H9 (cell line): ENCODE measurements at places on chromosomes 7 and 10. TPM values are rescaled to one million over a fixed set of nuclear protein-coding genes. Genes with fewer than 3 reads are reported as not detected.

Gene TAS2R3
- total RNA-seq, result 0.88 and 1.2 TPM in 2 replicates

Gene UNCX
- not detected in 2 replicates for total RNA-seq

Gene CHAT
- total RNA-seq, result not detected in 2 replicates

- peak; percentile 26 for DNase-seq
Observed at GRCh38 chr10:59138052-59138451, 38.4 kb upstream of the PHYHIPL start.

DNA sequence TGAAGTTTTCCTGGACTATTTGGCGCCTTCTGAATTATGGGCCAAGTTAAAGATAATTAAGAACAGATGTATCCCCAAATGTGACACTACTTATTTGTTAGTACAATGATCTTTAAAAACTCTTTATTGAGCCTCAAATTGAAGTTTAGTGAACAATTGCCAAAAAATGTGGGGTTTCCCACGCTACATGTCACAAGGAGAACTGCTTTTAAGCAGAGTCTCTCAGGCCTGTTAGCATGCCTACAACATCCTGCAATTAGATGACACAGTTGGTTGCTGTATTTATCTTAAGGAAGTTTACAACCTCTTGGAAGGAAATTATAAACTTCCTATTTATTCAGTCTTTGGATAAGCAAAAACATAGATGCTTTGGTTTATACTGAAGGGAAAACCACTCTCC is 733.0 kb downstream of the TNS3 start:
- DNase-seq, result no peak
